ENCODE measurements at places on chromosomes 5 and 9.

GRCh38 chr9:17627641-17628040 is 48.8 kb downstream of the SH3GL2 start:
- DNase-seq = no peak

GRCh38 chr9:100066539-100066938 is 32.3 kb downstream of the ERP44 start:
- no peak for DNase-seq

DNA sequence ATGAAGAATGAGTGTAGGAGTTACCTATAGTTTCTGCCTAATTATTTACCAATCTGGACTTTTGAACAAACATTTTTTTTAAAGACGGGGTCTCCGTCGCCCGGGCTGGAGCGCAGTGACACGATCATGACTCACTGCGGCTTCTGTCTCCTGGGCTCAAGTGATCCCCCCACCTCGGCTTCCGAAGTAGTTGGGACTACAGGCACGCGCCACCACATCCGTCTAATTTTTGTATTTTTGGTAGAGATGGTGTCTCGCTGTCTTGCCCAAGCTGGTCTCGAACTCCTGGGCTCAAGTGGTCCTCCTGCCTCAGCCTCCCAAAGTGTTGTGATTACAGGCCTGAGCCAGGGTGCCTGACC is 1.5 kb downstream of the CTNNA1 start:
- no peak for DNase-seq

- no peak for DNase-seq
Observed at GRCh38 chr5:123720955-123721354, 209.0 kb downstream of the CSNK1G3 start.

DNA sequence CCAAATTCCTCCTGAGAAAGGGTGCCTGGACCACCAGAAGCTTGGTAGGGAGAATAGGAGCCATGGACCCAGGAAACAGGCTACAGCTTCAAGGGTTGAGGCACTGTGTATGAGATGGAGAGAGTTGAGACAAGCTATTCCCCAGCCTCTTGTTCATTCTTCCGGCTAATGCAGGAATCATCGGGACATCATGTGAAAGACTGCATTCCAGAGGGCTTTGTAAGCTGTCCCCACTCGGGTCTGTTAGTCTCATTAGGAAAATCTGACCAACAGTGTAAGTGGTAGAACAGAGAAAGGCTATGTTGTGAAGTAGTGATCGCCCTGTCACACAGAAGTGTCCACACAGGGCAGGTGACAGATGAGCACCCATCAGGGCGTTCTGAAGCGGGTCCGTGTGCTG is 81.4 kb downstream of the GABBR2 start:
- DNase-seq = no peak

- no peak for DNase-seq
Observed at GRCh38 chr5:137336565-137337120, 162.5 kb downstream of the SPOCK1 start.

DNA sequence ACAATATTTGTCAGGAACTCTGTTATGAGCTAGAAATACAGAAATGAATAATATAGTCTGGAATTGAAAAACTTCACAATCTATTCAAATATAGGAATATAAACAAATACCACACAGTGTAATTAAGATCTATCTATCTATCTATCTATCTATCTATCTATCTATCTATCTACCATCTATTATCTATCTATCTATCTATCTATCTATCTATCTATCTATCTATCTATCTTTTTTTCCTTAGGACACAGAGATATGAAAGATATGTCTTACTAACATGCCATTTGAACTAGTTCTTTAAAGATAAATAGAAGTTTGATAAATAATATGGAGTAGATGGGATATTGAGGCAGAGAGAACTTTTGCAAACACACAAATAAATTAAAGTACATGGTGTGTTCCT is 357.8 kb downstream of the PARP8 start:
- no peak for DNase-seq

DNA sequence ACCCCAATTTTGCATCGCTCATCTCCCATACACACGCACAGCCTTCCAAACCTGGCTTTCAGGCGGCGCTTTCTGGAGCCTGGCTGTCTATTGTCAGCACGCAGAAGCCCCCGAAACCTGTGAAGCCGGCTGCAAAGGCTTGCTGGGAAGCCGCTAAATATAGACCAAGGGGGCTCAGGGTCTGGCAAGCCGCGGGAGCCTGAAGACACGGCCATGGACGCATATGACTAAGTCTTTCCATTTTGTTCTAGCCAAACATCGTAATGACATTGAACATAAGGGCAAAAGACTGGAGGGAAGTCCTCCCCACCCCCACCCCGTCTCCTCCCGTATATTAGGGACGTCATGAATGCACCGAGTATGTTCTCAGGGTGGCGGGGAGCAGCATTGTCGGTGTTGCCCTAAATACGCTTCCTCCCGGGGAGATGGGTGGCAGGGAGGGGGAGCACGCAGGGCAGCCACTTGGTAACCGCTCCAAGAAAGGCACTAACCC is 1.1 kb downstream of the CTNND2 start:
- DNase-seq = no peak

DNA sequence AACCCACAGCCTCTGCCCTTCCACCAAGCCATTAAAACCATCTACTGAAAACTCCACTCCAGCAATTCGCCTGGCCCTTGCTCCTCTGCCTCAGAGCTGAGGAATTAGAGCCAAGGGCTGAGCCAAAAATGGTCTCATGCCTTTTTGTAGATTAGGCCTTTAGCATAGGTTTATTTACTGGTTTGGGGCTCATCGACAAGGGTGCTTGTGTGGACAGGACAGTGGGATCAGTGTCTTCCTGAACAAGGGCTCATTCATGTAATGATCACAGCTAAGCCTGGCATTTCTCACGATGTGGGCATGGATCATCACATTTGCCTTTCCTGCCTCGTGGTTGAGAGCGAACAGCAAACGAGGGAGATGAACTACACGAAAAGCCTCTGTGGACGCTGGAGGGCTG is 59.2 kb upstream of the PHF24 start:
- no peak for DNase-seq

GRCh38 chr9:96554326-96554725 is 65.3 kb downstream of the CDC14B start:
- no peak for DNase-seq

DNA sequence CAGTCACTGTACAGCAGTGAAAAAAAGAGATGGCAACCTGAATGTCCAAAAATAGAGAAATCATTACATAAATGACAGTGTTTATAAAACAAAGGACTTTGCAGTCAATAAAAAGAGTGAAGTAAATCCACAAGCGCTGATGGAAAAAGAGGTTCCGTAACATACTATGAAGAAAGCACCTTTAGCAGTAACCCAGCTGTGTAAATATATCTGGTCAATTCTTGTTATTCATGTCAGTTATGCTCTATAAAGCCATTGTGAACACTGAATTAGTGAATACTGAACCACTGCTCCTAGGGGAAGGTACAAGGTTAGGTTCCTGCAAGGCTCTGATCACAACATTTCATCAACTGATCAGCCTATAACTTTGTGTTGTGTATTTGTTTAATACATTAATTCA is 39.5 kb downstream of the CCNJL start:
- DNase-seq = no peak

- no peak for DNase-seq
Observed at GRCh38 chr9:123867034-123867433, 62.9 kb downstream of the DENND1A start.

DNA sequence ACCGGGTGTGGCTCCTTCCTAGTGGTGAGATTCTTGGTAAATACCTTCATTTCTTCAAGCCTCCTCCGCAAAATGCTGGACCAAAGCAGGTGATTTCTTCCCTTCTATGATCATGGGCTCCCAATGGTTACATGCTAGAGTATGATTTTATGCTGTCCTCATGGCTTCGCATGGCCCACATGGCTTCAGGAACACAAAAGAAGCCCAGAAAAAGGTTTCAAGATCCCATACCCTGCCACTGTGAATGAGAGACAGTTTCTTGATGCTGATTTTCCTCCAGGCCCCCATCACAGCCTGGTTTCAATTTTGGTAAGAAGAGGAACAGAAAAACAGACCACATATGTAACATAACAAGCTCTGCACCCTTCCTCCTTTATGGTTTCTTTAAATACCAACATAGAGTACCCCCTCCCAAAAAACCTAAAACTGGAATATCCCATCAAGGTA is 2.4 kb upstream of the RXFP3 start:
- DNase-seq = no peak

DNA sequence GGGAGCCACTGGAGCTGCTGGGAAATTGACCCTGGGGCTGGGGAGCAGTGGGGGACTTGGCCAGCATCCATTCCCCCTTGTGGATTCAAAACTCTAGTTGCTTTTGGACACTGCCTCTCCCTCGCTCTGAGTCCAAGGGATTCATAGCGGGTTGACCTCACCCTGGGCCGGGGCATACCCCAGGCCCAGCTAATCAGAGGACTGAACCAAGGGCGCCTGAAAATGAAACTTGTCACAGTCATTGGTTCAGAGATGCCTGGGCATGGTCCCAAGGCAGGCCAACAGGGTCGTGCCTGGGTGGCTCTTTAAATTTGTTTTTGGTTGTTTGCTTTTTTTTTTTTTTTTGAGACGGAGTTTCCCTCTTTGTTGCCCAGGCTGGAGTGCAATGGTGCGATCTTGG is 22.6 kb downstream of the STK10 start:
- DNase-seq = no peak

DNA sequence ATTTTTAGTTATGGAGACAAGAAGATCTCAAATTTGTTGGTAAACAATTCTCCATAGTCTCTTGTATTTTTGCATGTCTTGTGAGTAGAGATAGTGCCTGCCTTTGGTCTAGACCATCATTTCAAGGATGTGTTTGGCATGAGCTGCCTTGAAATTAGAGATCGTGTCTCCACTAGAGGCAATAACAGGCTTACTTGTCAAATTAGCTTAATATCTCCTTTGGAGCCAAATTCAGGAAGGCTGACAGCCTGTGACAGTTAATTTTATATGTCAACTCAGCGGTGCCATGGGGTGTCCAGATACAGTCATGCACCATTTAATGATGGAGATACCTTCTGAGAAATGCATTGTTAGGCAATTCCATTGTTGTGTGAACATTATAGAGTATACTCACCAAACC is 24.8 kb upstream of the PRDM9 start:
- DNase-seq = no peak

DNA sequence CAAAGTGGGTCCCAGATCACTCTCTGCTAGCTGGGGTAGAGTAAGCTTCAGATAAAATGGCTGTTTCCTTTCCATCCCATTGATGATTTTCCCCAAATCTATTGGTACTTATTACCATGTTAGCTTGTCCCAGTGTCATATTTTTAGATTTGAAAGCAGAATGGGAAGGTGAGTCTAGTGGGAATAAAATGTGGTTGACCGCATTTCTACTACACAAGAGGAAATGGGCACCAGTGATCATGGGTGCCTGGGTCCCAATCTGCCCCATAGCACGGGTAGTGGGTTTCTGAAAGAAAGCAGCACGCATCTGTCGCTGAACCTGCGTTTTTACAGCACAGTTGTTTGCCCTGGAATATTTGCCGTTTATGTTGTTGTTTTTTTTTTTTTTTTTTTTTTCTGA is 20.1 kb downstream of the DAPK1 start:
- no peak for DNase-seq

- no peak for DNase-seq
Observed at GRCh38 chr5:52947851-52948250, 41.3 kb upstream of the ITGA2 start.

DNA sequence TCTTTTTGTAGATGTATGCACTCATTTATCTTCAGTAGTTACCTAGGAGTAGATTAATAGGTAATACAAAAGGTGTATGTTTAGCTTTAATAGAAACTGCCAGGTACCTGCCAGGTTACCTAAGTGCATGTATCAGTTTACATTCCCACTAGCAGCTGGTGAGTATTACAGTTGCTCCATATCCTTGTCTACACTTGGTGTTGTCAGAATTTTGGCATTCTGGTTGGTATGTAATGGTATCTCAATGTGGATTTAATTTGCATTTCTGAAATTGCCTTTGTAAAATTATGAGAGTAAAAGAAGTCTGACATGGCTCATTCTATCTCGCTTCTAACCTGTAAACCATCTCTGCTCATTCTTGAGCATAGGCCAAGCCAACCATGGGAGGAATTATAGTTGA is 38.3 kb upstream of the SIL1 start:
- no peak for DNase-seq

- DNase-seq = no peak
Observed at GRCh38 chr9:110016340-110016739, 191.6 kb downstream of the C9orf152 start.

GRCh38 chr9:95626885-95627558 is 110.3 kb upstream of the PTCH1 start:
- DNase-seq = peak; percentile 19
